Right ventricle myocardium superior (tissue), 1 donor: ENCODE measurements at places on chromosomes 6 and 20.

DNA sequence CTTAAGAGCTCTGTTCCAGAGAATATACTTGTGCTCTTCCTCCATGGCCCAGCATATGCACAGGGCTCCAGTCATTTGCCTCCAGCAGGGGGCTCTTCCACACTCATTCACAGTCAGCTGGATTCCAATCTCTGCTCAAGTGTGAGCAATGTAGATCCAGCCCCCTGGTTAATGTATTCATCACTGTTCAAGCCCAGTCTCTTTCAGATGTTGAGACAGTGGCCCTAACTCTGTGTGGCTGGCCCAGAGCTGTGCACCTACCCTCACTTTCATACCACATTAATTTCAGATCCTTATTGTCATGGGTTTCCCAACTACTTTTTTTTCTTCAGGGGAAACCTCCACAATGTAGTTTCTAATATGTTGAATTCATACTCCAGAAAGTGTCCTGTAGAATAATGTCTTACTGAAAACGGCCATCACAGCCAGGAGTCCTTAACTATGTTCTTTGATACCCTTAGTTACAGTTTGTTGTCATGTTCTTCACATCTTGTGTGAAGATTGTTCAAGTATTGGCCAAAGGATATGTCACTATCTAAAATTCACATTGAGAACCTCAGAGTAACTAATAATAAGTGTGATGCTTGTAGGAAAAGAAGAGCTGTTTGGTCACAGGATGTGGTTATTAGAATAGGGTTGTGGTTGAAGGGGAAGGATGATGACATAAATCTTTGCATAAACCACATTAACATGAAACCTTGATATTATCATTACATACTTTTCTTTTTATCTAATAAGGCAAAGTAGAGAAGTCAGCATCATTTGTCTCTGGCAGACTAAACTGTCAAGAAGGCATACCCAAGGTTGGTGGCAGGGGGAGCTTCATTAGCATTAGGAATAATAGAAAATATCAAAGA is 14.4 kb upstream of the HLA-DQA1 start:
- DNase-seq: no peak

- no peak for DNase-seq
Observed at GRCh38 chr6:19552076-19552475, 285.1 kb upstream of the ID4 start.

DNA sequence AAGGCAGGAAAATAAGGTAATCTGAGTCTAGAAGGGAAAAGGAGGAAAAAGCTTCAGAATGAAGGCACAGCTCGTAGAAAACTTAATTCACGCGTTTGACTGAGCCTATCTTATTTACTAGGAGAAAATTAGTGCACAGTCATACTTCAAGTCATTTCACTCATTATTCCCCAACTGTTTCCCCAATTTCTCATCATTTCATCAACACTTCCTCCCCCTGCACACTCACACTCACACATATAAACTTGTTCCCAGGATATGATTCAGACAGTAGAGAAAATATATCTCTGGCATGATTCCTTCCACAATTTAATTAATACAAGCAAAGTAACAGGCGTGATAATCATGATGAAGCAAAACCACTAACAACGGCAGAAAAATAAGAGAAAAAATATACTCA is 94.5 kb upstream of the F13A1 start:
- no peak for DNase-seq

- DNase-seq: peak; percentile 70
Observed at GRCh38 chr6:163940705-163941623, 526.4 kb downstream of the QKI start.

- DNase-seq: peak; percentile 88
Observed at GRCh38 chr6:4351520-4352321, 216.3 kb upstream of the ECI2 start.

- no peak for DNase-seq
Observed at GRCh38 chr6:144265061-144265357, 20.1 kb upstream of the UTRN start.

- DNase-seq: no peak
Observed at GRCh38 chr6:170317076-170317475, 10.5 kb downstream of the FAM120B start.

DNA sequence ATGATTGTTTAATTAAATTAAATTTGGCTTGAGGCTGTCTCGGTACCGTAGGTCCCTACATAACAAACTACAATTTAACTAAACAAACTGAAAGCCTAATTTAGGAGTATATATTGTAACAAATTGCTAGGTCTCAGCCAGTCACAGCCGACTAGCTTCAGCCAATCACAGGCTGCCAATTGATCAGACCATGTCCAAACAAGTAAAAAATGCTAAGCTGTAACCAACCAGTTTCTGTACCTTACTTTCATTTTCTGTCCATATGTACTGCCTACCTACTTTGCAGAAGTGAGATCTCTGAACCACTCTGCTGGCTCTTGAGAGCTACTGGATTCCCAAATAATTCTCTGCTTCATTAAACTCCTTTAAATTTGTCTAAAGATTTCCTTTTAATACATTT is 648.0 kb upstream of the GJE1 start:
- DNase-seq: no peak

DNA sequence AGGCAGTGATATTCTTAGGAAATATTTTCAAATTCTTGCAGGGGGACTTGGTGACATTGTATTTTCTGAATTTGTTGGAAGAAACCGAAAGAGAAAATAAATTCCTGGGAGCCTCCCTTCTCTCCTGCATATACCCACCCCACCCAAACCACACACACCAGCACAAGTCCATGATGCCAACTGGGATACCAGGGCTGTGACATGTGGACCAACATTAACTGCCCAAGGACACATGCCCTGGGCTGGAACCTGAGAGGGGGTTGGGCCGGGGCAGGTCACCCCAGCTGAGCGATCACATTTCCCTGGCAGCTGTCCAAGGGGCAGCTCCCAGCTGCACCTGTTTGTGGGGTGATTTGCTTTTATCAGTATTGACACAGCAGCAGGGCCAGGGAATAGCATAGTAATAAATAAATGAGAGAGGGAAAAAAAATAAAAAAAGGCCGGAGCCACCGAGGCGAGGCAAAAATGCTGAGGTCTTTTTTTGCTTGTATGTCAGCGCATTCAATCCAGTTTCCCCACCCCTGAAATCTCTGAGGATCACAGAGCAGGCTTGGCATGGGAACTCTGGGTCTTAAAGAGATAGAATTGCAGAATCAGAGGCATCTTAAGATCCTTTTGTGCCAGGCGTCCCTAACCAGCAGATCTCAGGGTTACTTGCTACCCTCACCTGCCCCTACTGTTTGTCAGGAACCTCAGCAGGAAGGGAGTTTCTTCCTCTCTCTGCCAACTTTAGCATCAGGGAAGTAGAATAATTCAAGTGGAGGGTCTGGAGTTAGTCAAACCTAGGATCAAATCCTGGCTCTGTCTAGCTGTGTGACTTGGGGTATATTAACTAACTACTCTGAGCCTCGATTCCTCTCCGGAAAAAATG is 66.5 kb upstream of the PIM1 start:
- DNase-seq: peak; percentile 76

GRCh38 chr6:137937834-137938233 is 70.8 kb downstream of the TNFAIP3 start:
- DNase-seq: no peak

GRCh38 chr20:19976595-19977372 is 40.4 kb upstream of the NAA20 start:
- DNase-seq: peak; percentile 78

- DNase-seq: no peak
Observed at GRCh38 chr6:125267806-125268523, 33.8 kb downstream of the HDDC2 start.

DNA sequence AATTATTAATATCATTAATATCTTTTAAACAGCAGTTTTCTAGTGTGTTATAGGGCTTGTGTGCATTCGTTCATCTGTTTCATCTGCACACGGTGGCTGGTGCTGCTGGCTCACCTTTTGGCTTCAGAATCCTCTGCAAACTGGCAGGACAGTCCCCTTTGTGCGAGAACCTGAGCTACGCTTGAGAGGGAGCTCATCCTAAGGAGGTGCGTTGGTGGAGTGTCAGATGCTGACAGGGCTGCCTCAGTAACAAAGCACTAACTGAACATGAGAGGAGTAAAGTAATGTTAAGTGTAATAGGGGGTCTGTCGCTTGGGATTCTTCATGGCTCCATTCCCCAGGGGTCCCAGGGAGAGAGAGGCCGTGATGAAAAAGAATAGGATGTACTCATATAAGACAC is 22.4 kb downstream of the ELOVL2 start:
- DNase-seq: no peak

DNA sequence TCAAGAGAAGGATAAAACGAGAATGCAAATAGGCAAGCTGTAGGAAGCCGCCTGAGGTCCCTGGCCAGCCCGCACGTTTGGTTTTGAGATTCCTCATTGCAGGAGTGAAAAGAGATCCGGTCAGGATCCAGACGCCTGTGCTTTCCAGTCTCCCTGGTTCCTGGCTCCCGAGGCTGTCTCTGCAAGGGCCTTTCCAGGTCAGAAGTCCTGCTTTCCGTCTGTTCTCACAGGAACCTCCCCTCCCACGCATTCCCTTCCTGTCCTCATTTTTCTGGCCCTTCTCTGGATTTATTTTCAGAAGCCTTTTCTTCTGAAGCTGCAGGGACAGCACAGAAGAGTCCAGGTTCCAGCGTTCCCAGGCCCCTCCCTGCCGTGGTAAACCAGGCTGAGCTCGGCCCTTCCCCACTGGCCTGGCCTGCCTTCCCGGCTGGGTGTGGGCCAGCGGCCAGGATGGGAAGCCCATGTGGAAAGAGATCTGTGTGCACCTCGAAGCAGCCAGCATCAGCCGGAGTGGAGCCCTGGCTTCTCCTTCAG is 54.0 kb downstream of the TMEM242 start:
- peak; percentile 87 for DNase-seq

DNA sequence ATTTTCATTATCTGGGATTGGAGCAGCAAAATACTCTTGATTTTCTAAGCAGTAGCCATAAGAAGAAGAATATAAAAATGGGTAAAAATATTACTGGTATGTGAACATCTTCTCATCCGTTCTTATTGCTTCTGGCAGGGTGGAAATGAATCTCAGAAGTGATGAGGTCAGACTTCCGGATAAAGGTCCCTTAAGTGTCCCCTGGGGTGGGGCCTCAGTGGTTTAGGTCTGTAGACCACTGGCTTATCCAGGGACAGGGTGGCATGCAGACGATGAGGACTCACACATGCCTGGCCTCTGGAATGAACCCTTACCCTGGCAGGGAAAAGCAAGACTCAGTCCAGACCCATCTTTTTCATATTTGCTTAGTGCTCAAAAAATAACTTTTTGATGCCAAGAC is 143.3 kb downstream of the UST start:
- DNase-seq: no peak

DNA sequence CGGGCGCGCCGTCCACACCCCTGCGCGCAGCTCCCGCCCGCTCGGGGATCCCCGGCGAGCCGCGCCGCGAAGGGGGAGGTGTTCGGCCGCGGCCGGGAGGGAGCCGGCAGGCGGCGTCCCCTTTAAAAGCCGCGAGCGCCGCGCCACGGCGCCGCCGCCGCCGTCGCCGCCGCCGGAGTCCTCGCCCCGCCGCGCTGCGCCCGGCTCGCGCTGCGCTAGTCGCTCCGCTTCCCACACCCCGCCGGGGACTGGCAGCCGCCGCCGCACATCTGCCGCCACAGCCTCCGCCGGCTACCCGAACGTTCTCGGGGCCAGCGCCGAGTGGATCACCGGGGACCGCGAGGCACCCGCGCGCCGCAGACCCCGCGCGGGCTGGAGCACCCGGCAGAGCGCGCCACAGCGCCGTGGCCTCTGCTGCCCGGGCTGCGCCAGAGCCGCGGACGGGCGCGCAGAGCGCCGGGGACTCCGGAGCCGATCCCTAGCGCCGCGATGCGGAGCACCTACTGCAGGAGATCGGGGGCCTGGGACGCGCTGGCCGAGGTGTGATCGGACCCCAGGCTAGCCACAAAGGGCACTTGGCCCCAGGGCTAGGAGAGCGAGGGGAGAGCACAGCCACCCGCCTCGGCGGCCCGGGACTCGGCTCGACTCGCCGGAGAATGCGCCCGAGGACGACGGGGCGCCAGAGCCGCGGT is at the start of gene BMP2:
Gene BMP2 (plus strand): TSS at position 151 of the 692 bp plus-strand sequence. CDS start 2,441 bp downstream, outside the sequence.
- DNase-seq: peak; percentile 73

GRCh38 chr20:41437836-41438235 is 71.2 kb upstream of the EMILIN3 start:
- no peak for DNase-seq

- no peak for DNase-seq
Observed at GRCh38 chr20:46056027-46056833, 27.2 kb downstream of the SLC12A5 start.

- no peak for DNase-seq
Observed at GRCh38 chr6:54248994-54249393, 59.2 kb upstream of the TINAG start.

GRCh38 chr20:24892522-24892921 is 56.5 kb upstream of the CST7 start:
- no peak for DNase-seq

DNA sequence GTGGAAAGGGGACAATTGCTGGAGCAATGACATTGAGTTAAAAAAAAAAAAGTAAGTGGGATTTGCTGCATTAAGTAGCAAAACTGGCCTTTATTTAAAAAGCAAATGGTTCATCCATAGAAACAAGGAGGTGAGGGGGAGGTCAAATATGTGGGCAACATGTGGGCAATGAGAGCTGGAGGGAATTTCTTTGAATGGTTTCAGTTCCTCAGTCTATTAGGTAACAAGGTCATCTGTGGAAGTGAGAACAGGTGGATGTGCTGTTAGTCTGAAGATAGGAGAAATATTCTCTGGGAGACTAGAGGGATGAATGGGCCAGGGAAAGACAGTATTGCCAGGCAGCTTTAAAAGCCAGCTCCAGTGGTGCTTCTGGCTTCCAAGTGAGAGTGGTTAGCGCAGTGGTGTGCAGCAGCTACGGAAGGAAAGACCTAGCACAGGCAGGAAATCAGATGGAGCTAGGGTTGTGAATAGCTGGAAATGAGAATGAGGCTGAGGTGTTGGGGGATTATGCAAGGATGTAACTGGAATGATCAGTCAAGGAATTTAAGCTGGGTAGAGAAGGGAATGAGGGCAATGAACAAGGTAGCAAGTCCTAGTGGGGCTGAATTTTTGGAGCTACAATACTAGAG is 727.6 kb downstream of the PTPRT start:
- DNase-seq: no peak

GRCh38 chr6:122696079-122696478 is 83.4 kb upstream of the FABP7 start:
- no peak for DNase-seq

DNA sequence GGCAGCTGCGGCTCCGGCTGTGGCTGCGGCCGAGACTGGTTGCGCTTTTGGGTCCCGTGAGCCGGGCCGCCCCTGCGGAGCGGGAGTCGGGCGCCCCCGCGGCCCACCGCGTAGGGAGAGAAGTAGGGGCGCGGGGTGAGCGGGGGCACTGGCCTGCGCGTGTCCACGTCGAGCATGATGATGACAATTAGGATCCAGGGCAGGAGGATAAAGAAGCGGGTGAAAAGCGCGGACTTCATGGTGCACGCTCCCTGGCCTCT is 739 bp downstream of the B3GAT2 start:
- no peak for DNase-seq

GRCh38 chr20:3156811-3157619 is 2.6 kb downstream of the FASTKD5 start:
- no peak for DNase-seq

- peak; percentile 95 for DNase-seq
Observed at GRCh38 chr6:37051138-37052026, 45.9 kb downstream of the FGD2 start.

GRCh38 chr20:10336959-10337729 is 96.9 kb downstream of the MKKS start:
- DNase-seq: no peak

- no peak for DNase-seq
Observed at GRCh38 chr6:108556250-108556649, 4.5 kb upstream of the FOXO3 start.
